ENCODE measurements at places on chromosomes 13 and 19.

GRCh38 chr19:12993562-12993961 lies 1.7 kb upstream of the NFIX start:
- DNase-seq, result no peak

DNA sequence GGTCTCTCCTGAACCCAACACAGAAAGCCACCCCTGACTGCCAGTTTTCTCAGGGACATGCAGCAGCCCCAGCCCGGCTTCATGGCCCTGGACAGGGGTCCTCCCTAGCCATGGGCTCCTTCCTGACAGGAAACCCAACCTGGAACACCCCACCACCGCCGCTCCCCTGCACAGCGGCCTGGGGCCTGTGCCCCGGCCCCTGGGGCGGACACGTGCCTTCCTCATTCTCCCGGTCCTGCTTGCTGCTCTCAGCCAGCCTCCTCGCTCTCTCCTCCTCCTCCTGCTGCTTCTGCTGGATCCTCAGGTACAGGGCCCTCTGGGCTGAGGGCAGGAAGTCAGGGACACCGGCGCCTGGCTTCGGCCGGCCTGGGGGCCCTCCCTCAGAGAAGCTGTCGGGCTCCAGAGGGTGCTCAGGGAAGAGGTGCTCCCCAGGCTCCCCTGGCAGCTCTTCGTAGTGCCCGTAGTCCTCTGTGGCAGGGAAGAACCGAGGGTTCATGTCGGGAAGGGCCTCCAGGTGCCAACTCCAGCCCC lies 20.5 kb upstream of the TMEM160 start:
- no peak for DNase-seq

GRCh38 chr13:99335603-99336002 lies 28.4 kb upstream of the GPR183 start:
- DNase-seq, result no peak

- DNase-seq, result no peak
Observed at GRCh38 chr13:73960474-73960873, 173.7 kb downstream of the KLF12 start.
